AML-193 (cell line): ENCODE measurements at places on chromosomes 7 and 10.

DNA sequence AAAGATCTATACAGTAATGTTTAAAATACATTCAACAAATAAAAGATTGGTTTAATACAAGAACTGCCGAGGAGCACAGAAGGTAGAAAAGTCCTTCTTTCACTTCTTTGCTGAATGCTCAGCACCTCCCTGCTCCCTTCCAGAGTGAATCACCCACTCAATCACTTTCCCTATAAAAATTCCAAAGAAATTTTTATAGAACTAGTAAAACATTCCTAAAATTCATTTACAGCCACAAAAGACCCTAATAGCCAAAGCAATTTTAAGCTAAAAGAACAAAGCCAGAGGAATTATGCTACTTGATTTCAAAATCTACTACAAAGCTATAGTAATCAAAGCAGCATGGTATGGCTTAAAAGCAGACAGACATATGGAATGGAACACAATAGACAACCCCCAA, 320.9 kb downstream of the PCLO start:
- DNase-seq, result no peak

GRCh38 chr10:33129996-33130386, 172.0 kb upstream of the ITGB1 start:
- DNase-seq, result no peak

DNA sequence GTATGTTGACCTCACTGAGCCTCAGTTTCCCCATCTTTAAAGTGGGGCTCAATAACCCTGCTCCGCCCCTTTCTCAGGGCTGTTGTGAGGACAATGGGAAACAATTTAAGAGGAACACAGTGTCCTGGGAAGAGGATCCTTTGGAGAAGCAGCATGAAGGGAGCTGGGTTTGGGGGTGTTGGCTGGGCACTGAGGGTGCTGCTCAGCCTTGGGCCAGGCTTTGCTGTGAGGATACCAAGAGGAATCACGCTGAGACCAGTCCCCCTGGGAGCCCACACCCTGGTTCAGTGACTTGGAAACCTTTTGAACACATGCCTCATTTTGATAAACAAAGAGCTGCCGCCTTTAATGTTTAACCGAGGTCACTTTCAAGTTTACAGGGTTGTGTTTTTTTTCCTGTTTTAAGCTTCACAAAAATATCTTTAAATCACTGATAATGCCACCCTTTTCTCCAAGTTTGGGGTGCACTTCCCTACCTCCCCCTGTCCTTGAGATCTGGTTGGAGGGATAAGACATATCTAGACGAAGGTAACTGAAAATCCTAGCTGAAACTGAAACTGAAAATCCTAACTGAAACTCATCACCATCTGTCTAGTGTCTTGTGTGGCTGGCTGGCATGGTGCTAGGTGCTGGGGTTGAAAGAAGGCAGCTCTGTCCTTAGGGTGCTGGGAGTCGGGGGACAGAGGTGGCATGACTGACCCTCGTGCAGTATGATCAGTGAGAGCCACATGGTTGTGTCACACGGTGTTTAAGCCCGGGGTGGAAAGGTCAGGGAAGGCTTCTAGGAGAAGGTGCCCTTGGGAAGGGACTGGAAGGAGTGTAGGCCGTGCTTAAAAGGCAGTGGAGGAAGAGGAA, 27.7 kb downstream of the ZNF775 start:
- no peak for DNase-seq

DNA sequence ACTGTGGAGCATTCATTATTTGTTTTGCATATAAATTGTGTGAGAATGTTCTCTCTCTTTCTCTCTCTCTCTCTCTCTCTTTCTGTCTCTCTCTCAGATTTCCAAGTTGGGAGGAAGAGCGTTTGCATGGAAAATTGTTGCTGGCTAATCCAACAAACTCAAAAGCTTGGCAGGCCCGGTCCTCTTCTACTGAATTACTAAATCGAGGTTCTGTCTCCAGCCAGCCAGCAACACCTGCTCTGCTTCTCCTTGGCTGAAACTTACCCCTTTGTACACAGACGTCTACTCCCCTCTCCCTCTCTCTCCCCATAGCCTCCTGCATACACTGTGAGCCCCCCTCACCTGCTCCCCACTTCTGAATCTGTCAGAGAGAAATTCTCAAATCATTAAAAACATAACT, 996.4 kb upstream of the AUTS2 start:
- no peak for DNase-seq

- DNase-seq, result no peak
These were observed 58.1 kb upstream of the HABP2 start for GRCh38 chr10:113494761-113495160.
